ENCODE measurements at places on chromosomes 4 and X.

DNA sequence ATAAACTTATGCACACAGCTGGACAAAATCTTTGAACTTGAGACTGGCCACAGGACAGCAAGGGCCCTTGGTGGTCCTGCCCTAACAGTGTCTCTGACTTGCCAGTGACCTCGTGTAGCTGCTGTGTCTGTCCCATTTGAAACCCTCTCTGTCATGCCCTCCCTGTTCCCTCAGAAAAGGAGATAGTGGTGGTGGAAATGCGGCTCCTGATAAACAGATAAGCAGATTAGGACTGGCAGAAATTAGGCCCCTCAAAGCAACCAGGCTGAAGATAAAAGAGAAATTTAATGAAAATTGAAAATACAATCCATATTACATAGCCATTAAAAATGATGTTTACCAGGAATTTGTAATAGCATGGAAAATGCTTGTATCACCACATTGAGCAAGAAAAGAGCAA, 136.6 kb upstream of the ATP6AP2 start:
- DNase-seq: no peak

DNA sequence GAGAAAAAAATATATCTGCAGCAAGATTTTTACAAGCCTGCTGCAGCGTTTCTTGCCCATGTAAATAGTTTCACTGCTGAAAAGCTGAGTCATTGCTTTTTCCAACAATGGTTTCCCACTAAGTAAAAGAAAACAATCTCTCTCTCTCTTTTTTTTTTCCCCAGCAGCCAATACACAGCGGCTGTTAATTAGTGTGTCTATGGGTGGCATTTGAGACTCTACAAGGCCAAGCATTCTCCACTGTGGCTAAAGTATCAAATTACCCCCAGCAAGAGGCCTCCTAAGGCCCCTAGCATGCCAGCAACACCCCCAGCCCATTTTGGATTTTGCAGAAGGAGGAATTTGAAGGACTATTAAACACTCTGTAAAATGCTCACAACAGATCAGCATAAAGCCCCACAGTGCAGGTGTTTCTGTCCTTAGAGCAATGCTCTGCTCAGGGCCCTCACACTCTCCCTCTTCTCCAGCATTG, 837.4 kb downstream of the TRIML1 start:
- peak; percentile 33 for DNase-seq

GRCh38 chr4:102285831-102286230, 59.5 kb downstream of the SLC39A8 start:
- DNase-seq: no peak

- no peak for DNase-seq
Observed at GRCh38 chr4:149552601-149553000, 263.0 kb downstream of the IQCM start.

Data from AG08395 (cell line).